ENCODE measurements at places on chromosomes 2 and 18. TPM values are rescaled to one million over a fixed set of nuclear protein-coding genes. Genes with fewer than 3 reads are reported as not detected.

DNA sequence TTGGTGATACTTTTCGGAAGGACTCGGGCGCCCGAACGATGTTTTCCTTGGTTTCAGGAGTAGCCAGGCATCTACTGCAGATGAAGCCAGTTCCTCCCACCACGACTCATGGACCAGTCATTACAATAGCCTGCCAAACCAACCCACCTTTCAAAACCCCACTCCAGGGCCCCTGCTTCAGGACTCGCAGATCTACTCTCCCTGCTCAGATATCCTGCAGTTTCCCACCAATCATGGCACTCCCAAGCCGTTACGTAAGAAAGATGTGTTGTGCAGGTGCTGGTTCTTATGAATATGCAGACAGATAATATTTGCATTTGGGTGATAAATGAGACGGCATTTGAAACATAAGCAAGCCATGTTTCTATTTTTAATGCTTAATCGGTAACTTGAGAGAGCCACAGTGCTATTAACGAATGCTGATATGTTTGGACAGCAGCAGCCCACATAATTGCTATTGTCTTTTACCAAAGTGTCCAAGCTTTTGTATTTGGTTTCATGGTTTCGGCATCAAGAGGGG lies 3.5 kb upstream of the CYS1 start:
- no peak for DNase-seq
- no peak overlapping the region for H3K27ac ChIP-seq
- no peaks in the 10 kb centered on the region for H3K36me3 ChIP-seq

- peak; percentile 15 for DNase-seq
- H3K27me3 ChIP-seq, result no peaks in the 10 kb centered on the region
- H3K4me3 ChIP-seq, result no peak overlapping the region
- H3K36me3 ChIP-seq, result no peaks in the 10 kb centered on the region
Observed at GRCh38 chr2:215567504-215567903, 131.6 kb upstream of the FN1 start.

- H3K27ac ChIP-seq, result no peak overlapping the region
- no peak for DNase-seq
- H3K27me3 ChIP-seq, result no peaks in the 10 kb centered on the region
- no peaks in the 10 kb centered on the region for H3K4me1 ChIP-seq
- no peak overlapping the region for H3K4me3 ChIP-seq
- H3K36me3 ChIP-seq, result no peaks in the 10 kb centered on the region
Observed at GRCh38 chr18:53639687-53640086, 584.8 kb downstream of the MBD2 start.

Gene PIGN
- 37.3 TPM for total RNA-seq

Gene CNDP1
- total RNA-seq, result 0.57 TPM

Data from B cell (primary cell).